ENCODE measurements at places on chromosomes 7 and 10.
A peak's percentile ranks its signal among the peaks of the same experiment; 100 is the strongest.

- DNase-seq = no peak
Measured at GRCh38 chr10:26326851-26327250, 110.3 kb downstream of the GAD2 start.

GRCh38 chr7:69309601-69310000 lies 288.7 kb upstream of the AUTS2 start:
- no peak for DNase-seq

DNA sequence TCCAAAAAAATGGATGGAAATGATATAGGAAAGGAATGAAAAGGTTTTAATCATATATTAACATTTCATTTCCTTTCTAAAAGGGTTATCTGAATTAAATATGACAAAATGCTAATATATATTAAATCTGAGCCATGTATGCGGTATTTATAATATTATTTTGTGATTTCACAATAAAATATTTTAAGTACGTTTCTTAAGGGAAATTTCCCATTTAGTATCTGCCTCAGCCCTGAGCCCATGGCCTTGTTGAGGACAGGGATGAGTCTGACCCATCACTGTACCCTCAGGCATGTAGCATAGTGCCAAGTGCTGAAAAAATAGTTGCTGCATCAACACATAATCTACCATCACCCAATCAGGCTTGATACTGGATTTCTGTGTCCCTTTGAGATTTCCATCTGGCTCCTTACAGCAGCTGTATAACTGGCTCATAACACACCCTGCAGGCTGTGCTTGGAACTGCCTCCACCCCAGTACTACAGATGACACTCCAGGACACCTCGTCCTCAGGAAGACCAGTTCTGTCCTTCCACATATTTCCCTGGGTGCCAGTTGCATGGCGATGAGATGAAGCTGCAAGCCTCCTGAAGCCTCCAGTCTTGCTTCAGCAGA lies 59.4 kb upstream of the ASAH2 start:
- no peak for DNase-seq

GRCh38 chr10:93299195-93299594 lies 182.9 kb downstream of the MYOF start:
- peak; percentile 54 for DNase-seq

DNA sequence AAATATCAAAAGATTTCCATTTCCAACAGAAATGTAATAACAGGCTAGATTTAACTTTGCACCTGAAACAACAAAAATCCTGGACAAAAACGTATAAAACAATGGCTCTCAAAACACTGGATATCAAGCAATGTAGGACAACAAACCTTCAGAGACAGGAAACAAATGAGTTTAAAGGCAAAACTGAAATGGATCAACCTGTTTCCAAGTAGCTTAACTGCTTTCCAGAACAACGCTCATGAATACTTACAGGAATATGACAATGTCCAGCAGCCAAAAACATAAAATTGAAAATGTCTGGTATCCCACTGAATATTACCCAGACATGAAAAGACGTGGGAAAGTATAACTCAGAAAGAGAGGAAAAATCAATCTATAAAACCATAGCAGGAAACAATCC lies 62.8 kb downstream of the CUBN start:
- DNase-seq = no peak

GRCh38 chr7:102889851-102890250 lies 22.9 kb upstream of the LRRC17 start:
- no peak for DNase-seq

DNA sequence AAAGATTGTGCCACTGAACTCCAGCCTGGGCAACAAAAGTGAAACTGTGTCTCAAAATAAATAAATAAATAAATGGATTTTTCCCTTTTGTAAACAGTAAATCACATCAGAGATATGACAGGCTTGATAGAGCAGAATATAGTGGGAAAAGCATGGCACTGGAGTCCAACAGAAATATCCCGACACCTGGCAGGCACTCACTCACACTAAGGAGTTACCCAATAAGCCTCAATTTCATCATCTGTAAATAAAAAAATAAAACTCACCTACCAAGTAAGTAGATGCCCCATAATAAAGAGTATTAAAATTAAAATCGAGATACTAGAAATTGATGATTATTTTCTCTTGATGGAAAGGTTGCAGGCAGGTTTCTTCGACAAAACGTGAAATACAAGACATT lies 1.7 kb downstream of the ATE1 start:
- DNase-seq = no peak

- DNase-seq = no peak
Measured at GRCh38 chr10:24452030-24452429, 243.1 kb downstream of the KIAA1217 start.

DNA sequence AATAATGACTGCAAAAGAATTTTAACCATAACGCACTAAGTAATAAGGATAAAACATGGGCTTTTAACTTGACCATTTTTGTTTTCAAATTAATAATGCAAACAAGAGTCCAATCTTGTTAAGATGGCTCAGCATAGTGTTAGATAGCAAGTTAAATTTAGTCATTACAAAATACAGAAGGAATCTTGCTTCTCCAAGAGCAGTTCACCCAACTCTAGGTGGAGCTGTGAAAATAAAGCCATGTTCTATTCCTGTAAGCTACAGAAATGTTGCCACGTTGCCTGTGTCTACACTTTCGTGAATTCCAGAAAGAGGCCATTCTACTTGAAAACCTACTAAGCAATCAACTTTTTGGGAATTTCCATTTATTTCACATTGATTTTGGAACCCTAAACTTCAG lies 191.9 kb downstream of the SFMBT2 start:
- no peak for DNase-seq

DNA sequence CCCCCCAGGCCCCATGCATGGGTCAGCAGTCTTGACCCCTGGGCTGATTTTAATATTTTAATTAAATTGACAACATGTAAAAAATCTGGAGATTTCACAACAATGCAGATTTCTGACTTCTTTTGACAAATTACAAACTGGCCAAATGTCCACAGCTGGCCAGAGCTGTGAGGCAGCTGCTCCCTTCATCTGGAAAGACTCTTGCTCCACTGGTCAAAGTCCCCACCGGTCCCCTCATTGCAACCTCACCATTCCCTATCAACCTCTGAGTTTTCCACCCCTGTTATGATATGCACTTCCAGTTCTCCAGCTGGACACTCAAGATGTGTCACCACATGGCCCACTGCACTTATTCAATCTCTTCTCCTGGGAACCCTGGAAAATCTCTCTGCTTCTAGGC lies 266.2 kb downstream of the KCNMA1 start:
- no peak for DNase-seq

DNA sequence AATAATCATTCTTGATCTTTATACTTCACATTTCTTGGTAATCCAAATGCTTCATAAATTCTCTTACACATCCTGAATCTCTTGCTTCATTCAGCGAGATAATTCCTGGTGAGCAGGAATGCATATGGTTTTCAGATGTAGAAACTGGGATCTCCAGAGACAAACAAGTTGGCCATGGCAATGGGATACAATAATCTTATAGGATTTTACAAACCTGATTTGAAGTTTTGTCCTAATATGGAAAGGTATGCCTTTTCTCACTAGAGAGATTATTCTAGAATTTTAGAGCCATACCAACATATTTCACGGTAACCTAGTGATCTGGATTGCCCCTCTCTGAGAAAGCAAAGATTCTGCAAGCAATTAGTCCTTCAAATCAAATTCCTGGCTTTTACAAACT lies 13.1 kb upstream of the TRDMT1 start:
- DNase-seq = peak; percentile 77
